Nephron progenitor cell (in vitro differentiated cells): ENCODE measurements at places on chromosomes 12 and 14.

GRCh38 chr12:90020881-90021280, 312.2 kb upstream of the ATP2B1 start:
- DNase-seq = no peak

GRCh38 chr14:79278798-79279644, 932.3 kb downstream of the DIO2 start:
- DNase-seq = peak; percentile 91

- DNase-seq = no peak
Observed at GRCh38 chr14:23696701-23697239, 60.6 kb downstream of the DHRS2 start.

DNA sequence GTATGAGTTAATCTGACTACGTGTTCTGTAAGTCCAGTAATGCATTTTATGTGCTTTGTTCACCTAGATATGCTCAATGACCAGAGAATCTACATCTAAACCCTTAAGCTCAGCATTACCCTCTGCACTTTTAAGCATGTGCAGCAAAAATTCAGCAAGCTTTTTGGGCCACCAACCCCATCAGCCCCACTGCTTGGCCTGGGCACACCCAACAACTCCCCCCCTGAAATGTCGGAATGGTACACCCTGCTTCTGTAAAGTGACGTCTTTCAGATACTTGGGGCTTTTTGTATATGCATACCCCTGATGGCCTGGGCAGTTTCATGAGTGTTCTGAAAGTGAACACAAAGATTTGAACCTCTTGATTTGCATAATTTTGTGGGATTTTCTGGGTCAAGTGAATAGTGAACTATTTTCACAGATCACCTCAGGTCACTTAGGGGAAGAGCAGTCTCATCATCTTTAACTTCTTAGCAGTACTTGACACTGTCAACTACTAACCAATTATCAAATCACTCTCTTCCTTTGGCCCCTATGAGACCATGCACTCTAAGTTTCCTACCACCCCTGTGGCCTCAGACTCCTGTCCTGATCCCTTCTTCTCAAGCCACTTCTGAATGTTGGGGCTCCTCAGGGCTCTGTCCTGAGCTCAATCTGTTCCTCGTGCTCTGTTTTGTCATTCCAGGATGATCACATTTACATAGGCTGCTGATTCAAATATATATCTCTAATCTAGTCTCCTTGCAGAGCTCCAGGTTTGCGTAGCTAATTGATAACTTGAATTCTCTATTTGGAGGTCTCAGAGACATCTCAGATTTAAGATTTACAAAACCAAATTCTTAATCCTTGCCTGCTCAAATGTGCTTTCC, 36.3 kb upstream of the PPM1A start:
- DNase-seq = no peak

DNA sequence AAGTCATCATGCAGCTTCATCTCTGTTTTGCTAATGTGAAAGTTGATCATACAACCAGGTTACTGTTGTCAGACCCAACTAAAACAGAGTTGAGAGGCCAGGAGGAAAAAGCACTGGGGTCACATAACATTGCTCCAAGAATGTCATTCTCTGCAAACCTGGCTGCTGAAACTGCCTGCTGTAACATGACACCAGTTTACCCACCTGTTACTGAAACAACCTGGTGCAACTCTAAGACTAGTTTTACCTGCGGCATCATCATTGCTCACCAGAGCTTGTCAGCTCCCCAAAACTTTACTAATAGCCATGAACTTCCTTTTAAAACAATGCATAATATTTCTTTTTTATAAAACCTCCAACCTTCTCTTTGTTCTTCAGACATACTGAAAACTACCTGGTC, 30.7 kb upstream of the DEGS2 start:
- no peak for DNase-seq

DNA sequence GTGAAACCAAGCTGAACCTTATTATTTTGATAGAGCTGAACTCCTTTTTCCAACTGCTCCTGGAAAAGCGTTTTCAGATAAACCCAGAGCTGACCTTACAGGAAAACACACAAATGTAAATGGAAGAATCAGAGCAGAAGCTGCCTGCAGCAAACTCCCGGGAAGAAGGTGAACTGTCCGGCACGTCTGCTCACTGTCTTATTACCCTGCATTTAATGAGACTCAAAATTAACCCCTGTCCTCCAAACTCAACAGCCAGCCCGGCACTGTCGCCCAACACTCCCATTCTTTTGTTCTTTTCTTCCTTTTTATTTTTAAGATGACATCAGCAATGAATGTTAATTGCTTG, 1046.9 kb upstream of the FLRT2 start:
- DNase-seq = no peak

DNA sequence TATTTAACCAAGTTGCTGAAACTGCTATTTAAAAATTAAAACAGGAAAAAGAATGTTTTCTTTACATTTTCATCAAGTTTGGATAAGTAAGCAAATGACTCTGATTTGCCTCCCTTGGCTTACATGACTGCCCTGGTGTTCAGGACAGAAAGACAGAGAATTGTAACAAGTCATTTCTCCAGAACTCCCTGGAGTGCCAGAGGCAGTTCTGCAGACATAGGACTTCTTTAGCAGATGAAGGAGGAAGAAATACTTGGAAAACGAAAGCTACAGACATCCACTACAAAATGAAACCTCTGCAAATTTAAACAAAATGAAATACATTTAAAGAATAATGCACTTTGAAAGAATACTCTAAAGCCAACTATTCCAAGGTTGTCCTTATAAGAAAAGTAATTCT, 253.9 kb downstream of the LRFN5 start:
- DNase-seq = no peak

DNA sequence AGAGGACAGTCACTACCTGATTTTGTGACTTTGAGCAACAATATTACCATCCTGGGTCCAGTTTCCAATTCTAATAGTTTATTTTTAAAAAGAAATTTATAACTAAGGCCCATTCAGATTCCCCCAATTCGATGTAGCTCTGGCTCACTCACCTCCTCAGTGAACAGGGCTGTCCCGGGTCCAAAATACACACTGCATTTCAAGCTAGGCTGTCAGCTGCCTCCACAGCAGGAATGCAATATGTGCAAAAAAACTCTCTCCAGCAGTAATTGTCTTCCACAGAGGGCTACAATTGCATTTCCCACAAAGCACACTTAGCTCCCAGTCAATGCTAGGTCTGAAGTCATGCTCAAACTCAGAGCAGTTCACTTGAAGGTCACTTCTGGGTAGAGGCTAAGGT, 39.3 kb upstream of the ZNF641 start:
- no peak for DNase-seq

DNA sequence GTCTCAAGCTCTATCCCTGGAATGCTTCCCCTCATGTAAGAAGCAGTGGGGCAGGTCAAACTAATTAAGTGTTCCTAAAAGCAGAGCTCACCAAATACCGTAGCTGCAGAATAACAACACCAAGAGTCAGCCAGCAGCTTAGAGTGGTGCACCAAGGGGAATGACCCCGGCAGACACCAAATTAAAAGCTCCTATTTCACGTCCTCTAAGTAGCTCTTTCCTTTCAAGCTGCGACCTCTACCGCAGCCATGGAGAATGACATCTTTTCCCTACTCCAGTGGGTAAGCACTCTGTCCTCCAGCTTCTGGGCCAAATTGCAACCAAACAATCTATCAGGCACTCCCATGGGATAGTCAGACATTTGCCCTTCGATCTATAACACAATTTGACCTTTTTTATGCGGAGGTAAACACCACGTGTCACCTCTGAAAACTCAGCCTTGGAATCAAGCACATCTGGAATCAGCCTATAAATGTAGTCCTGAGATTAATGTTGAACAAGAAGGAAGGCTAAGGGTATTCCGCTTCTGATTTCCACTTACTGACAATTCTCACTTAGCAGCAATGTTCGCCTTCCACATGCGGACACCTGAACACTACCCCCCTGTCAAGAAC, 67.6 kb upstream of the CDKN3 start:
- peak; percentile 68 for DNase-seq

DNA sequence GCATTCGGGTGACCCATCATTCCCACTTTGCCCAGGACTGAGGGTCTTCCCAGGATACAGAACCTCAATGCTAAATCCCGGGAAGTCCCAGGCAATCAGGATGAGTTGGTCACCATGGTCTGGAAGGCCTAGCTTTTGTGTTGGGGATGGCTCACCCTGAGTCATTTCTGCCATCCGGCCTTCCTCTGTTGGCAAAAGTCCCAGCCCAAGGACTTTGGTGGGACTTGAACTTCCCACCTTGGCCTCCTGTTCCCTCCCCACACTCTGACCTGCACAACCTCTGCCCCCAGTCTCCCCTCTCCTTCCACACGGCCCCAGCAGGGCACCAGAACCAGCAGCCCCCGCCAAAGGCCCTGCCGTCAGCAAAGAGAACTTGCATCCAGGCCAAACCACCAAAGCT, 24.6 kb upstream of the NCOR2 start:
- no peak for DNase-seq
